ENCODE measurements at places on chromosomes 6 and 20.

DNA sequence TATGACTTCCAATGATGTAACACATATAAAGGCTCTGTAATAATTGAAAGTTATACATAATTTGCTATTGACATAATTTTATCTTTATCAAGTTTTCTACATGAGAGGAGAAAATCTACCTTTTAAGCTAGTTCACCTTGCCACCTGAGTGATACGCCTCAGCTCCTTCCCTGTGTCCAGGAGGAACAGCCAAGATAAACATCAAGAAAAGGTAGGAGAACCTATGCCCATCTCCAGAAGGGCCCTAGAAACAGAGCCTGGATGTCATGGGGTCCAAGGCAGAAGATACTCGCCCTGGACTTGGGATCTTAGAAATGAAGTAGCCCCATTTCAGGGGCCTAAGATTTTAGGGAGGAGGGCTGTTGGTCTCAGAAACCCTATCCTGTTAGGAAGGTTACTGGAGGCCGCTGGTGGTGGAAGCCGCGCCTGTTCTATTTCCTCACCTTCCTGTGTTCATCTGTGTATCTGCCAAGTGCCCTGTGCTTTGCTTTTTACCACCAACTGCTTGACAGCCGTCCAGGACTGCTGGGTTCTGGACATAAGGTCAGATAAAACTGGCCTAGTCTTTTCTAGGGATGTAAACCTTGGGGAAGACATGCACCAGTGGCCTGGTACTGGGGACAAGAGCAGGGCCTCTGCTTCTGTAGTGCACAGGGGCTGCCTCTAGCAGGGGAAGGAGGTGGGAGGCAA is 178.5 kb downstream of the ARID1B start:
- no peak for DNase-seq

GRCh38 chr6:137661601-137662000 is 167.4 kb upstream of the OLIG3 start:
- no peak for DNase-seq

- DNase-seq: no peak
Measured at GRCh38 chr20:11221046-11221445, 547.2 kb upstream of the JAG1 start.

- no peak for DNase-seq
Measured at GRCh38 chr6:137602313-137603197, 108.4 kb upstream of the OLIG3 start.

GRCh38 chr6:165034271-165034741 is 275.1 kb downstream of the C6orf118 start:
- no peak for DNase-seq

Data from renal pelvis (tissue), 12 donors.